ENCODE measurements at places on chromosomes 11 and 22.

- DNase-seq: no peak
Measured at GRCh38 chr22:37270928-37271650, 11.2 kb upstream of the CYTH4 start.

DNA sequence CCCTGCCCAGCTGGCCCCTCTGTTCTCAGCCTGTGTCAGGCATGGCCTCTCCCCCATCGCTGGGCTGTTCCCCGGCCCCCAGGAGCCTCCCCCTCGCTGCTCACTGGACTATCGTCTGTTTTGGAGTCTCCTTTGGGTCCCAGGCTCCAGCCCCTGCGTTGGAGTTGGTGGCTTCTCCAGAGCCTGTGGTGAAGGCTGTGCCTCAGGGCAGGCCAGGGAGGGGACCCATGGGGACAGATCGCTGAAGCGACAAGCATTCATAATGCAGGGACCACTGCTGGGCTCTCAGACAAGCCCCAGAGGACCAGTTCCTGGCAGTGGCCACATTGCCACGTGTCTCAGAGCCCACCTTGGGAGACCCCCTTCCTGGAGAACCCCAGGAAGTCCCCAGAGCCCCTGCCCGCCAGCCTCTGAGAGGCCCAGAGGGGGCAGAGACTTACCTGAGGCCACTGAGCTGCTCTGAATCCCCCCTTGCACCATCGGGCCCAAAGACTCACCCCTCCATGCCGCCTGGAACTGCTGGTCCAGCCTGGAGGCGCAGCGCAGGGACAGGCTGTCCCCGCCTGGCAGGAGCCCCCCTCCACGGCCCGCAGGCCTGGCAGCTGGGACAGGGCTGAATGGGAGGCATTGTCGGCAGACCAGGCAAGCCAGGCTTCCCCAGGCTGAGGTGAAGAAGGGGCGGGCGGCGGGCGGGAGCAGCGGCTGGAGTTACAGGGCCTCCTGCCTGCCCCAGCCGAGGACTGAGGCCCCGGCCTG lies at the start of gene CHADL:
Gene CHADL, minus strand, starts transcription at position 555 of the 756 bp plus-strand sequence. Its CDS starts 50 bp downstream, at position 505.
- peak; percentile 53 for DNase-seq

- peak; percentile 70 for DNase-seq
Measured at GRCh38 chr11:107018902-107019493, 722 bp upstream of the GUCY1A2 start.

GRCh38 chr22:43993072-43993760 lies 30.9 kb upstream of the PARVB start:
- DNase-seq: peak; percentile 59

DNA sequence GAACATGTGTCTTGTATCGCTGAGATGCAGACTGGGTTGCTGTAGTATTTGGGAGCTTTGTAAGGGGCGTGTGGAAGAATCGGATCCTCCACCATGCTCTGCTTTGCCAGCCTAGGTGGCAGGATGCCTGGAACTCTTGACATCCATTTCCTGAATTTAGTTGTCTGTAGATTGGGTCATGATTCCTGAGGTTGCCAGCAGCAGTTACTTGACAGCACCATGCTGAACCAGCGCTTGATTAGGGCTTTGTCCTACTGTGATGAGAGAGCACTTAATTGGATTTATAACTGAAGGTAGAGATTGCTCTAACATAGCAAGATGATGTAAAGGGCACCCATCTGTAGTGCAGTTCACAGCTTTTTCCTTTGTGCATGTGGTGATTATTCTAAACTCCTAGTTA lies 75.6 kb upstream of the HORMAD2 start:
- DNase-seq: no peak

GRCh38 chr11:116665523-116665922 lies 107.3 kb downstream of the BUD13 start:
- DNase-seq: no peak

- DNase-seq: peak; percentile 53
Measured at GRCh38 chr11:90556606-90557005, 333.8 kb upstream of the CHORDC1 start.
